ENCODE measurements at places on chromosomes 7 and 10.

DNA sequence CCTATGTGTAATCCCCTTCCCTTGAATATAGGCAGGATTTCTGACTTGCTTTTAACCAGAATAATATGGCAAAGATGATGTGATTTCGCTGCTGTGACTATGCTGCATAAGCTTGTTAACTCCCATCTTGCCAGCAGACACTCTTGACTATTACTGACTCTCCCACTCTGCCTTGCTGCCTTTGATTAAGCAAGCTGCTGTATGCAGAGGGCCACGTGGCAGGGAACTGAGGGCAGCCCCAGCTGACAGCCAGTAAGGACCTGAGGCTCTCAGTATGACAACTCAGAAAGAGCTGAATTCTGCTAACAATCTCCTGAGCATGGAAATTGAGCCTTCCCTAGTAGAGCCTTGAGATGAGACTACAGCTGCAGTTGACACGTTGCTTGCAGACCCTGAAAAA lies 279.4 kb upstream of the CACNA2D1 start:
- peak; percentile 18 for DNase-seq

DNA sequence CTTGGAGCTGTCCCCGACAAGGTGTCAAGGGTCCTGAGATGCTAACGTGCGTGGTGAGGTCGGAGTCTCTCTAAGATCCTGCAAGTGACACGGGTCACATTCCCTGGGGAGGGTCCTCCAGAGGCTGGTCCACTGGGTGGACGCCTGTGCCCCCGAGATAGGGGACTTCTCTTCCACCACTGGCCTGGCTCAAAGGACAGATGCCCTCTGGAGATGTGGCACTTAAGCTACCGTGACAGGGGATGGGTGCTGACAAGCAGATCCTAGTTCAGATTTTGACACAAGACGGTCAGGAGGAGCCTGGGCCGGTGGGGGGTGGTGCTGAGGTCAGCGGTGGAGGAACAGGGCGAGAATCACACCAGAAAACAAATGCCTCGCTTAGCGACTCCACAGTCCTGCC lies 178.0 kb downstream of the ADARB2 start:
- DNase-seq = no peak

DNA sequence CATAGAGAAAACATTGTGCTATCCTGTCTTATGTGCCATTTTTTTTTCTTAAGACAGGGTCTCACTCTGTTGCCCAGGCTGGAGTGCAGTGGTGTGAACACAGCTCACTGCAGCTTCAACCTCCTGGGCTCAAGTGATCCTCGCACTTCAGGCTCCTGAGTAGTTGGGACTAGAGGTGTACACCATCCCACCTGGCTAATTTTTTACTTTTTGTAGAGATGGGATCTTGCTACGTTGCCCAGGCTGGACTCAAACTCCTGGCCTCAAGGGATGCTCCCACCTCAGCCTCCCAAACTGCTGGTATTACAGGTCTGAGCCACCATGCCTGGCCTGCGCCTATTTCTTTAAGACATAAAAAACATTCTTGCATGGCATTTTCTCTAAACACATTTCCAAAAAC lies 20.6 kb downstream of the LYZL1 start:
- DNase-seq = no peak

GRCh38 chr7:119196183-119196582 lies 971.7 kb downstream of the ANKRD7 start:
- DNase-seq = no peak

DNA sequence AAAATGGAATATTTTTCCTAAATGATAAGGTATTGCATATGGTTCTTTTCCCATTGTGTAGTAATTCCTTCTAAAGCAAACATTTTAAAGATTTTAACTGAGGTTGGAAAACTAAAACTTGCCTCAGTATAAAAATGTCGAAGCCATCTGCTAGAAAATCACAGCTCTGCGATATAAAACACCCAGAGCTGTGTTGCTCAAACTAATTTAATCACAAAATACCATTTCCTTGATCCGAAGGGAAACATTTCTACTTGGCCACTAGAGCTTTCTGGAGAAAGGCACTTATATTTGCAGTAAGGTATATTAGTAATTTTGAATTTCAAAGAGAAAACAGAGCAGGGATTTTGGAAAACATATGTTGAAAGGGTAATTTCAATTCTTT lies 209.2 kb upstream of the ZNF32 start:
- no peak for DNase-seq

GRCh38 chr10:127890832-127891334 lies 1.9 kb downstream of the CLRN3 start:
- no peak for DNase-seq

GRCh38 chr7:116588225-116588624 lies 63.4 kb downstream of the CAV1 start:
- peak; percentile 84 for DNase-seq

DNA sequence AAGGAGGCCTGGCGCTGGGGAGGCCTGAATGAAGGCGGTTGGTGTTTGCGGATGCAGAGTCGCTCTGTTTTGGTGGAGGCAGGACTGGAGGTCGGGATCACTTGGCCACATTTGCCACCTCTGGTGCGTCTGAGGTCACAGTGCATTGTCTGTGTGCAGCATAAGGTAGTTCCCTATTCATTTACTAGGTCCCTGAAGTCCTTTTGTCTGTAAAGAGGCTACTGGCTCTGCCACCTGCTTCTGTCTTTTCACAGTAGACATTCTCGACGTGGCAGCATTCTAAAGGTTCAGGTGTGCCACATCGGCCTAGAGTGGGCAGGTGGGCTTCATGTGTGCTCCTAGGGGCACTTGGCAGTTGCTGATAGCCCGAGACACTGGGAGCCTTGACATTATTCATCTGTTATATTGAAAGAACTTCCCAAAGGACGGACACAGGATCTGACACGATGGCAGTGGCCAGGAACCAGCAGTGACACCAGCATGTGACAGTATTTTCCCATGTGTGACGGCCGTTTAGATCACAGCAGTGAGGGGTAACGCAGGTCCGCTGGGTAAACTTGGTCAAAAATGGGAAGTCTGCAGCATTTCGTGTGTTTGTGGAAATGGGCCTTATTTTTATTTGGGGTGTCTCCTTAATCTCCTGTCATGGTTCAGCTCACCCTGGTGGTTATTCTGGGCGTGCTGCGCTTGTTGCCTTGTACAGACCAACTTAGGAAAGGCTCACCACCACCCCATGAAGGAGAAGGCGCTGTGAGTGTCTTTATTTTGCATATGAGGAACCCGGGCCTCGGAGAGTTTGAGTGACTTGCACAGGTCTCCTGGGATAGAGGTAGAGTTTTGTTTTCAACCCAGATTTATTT lies 5.9 kb downstream of the MGMT start:
- no peak for DNase-seq

- DNase-seq = no peak
Measured at GRCh38 chr10:100553929-100554328, 18.2 kb downstream of the HIF1AN start.

GRCh38 chr10:12588091-12588860 lies 238.9 kb downstream of the CAMK1D start:
- DNase-seq = peak; percentile 19

GRCh38 chr7:2517026-2517425 lies 2.5 kb upstream of the LFNG start:
- peak; percentile 94 for DNase-seq

DNA sequence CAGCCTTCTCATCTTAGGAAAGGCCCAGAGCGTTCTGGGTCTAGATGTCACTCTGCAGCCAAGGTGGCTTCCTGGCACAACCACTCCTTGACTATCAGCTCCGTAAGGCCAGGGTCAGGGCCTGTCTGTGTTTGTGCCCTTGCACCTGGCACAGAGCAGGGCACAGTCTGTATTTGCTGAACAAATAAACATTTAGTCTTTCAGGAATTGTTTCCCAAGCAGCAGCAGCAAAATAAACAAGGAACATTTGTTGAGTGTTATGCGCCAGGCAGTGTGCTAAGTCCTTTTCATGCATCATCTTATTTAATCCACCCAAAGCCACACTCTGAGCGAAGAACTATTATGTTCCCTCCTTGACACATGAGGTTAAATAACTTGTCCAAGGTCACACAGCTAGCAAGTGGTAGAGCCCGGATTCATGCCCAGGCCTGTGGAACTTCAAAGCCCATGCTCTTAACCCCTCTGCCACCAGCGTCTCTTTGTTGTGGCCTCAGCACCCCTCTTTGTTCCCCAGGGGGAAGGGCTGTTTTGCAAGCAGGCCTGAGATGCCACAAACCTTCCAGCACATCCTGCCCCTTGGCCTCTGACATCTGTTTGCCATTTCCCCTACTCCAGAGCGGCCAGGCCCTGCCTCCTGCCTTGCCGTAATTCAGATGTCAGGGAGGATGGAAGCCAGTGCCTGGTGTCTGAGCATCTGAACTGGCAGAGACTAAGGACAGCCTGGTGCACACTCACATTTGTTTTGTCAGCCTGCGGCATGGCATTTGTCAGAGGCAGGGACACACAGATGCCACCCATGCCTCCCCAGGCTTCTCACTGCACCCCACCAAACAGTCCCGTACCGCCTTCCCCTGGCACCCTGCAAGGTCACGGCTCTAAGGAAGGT lies 325.8 kb upstream of the ZMIZ1 start:
- DNase-seq = peak; percentile 73

- DNase-seq = peak; percentile 50
Measured at GRCh38 chr10:129955601-129956285, 8.3 kb downstream of the EBF3 start.

DNA sequence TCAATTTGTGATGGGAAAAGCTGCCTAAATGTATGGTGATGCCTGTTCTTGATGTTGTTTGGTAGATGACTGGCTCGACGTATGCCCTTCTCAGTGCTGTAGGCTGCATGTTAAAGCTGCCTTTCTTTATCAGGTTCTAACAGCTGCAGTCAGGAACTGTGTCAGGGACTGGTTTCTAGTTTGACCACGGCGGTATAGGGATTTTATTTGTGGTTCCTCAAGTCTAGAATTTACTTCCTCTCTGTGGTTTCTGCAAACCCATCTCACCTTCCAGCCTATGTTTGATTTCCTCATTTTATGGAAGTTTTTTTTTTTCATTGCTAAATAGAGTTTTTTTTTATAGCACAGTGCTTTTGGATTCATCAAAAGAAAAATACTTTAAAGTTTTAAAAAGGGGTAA lies 26.5 kb downstream of the LMTK2 start:
- peak; percentile 12 for DNase-seq

DNA sequence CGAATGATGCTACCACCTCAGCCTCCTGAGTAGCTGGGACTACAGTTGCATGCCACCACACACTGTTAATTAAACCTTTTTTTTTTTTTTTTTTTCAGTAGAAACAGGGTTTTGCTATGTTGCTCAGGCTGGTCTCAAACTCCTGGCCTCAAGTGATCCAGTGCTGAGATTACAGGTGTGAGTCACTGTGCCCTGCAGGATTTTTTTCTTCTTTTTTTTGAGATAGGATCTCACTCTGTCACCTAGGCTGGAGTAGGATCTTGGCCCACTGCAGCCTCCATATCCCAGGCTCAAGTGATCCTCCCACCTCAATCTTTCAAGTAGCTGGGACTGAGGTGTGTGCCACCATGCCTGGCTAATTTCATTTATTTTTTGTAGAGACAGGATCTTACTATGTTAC lies 6.4 kb downstream of the ACTA2 start:
- no peak for DNase-seq

GRCh38 chr7:116570306-116570705 lies 45.5 kb downstream of the CAV1 start:
- DNase-seq = no peak

- DNase-seq = no peak
Measured at GRCh38 chr10:12975266-12975665, 26.2 kb downstream of the CCDC3 start.

DNA sequence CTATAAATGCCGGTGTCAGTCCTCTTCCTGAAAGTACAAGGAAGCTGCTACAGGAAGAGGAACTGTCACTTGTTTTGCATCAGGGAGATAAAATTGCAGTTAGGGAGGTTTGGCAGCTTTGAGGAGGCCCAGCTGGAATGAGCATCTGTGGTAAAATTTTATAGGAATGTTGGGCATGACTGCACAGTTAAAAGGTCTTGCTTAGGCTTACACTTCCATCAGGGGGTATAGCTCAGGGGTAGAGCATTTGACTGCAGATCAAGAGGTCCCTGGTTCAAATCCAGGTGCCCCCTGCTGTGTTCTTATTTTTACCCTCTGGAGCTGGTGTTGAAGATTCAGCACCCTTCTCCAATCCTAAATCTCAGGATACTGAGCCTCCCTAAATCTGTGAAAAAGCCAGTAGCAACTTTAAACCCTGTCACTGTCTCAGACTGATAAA lies 65.9 kb downstream of the ZNF467 start:
- DNase-seq = peak; percentile 42

DNA sequence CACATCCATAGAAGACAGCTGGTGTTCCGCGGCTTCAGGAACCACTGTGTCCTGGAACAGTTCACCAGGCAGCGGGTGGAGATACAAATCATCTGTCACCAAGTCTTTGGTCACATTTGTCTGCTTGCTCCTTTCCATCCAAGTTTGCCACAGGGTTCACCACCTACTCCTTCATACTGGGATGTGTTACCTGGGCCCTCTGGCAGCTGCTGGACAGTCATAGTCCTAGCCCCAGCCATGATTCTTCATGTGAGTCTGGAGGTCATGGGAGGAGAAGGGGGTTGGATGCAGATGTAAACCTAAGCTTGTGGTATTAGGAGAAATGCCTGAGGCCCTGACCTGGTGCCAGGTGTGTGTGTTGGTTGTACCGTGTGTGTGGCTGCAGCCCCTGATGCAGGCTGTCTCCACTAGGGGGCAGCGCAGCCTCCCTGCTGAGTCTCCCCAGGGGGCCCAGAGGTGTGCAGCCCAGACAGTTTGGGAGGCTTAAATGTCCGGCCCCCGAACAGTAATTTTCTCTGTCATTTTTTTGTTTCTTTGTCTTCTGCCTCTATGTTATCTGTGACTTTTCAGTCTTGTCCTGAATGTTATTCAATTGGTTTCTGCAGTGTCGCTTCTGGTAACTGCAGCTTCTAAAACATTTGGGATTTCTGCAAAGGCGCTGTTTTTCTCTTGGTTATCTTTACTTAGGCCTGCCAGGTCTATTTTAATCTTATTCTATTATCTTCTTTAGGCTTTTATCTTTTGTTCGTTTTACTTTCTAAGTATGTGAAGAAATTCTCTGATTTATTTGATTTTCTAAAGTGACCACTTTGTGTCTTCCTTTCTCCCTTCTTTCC lies 14.8 kb downstream of the NPS start:
- DNase-seq = no peak

GRCh38 chr10:33041783-33042437 lies 83.9 kb upstream of the ITGB1 start:
- DNase-seq = no peak

- no peak for DNase-seq
Measured at GRCh38 chr7:123867225-123867624, 22.3 kb downstream of the HYAL4 start.

GRCh38 chr7:35454575-35455385 lies 200.9 kb upstream of the TBX20 start:
- DNase-seq = no peak

- DNase-seq = no peak
Measured at GRCh38 chr7:3011211-3011852, 32.3 kb downstream of the CARD11 start.

DNA sequence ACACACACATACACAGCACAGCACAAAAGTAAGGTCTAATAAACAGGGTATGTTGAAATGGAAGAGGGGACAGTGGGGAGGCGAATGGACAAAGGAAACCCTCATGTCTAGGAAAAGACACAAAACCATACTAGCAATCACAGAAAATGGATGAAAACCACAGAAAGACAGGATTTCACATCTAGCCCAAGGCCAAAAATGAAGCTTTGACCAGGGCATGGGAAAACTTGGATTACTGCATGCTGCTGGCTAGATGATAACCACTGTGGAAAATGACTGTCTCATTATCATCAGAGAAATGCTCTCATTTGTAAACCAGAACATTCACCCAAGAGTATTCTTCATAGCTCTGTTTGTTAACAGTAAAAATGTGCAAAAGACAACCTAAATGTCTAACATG lies 88.2 kb downstream of the SFMBT2 start:
- no peak for DNase-seq

All from AG10803 (cell line).